Right forelimb (tissue), 1 donor: ENCODE measurements at places on chromosomes 7 and 10.
A peak's percentile ranks its signal among the peaks of the same experiment; 100 is the strongest.

DNA sequence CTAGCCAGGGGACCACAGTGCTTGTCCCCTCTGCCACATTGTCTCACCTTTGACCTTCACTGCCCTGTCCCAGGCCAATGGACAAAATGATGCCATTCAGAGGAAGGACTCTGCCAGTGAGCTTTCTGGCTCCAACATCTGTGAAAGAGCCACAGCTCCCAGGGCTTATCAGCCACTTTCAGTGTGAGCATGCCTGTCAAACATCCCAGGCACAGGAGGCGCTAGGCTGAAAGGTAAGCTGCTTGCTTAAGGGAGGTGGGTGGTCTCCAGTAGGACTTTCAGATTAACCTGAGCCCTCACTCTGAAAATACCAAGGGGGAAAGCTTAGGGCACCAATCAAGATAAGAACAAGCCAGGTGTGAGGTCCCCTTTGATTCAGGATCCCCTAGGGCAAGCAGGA is 59.8 kb upstream of the GDF10 start:
- DNase-seq = no peak

- no peak for DNase-seq
Measured at GRCh38 chr7:23207021-23207420, 25.2 kb downstream of the NUP42 start.

GRCh38 chr7:28811701-28812430 is 146.3 kb downstream of the TRIL start:
- peak; percentile 56 for DNase-seq

- no peak for DNase-seq
Measured at GRCh38 chr7:144818511-144818910, 17.3 kb downstream of the TPK1 start.

- DNase-seq = no peak
Measured at GRCh38 chr10:50937230-50937907, 51.9 kb upstream of the A1CF start.

DNA sequence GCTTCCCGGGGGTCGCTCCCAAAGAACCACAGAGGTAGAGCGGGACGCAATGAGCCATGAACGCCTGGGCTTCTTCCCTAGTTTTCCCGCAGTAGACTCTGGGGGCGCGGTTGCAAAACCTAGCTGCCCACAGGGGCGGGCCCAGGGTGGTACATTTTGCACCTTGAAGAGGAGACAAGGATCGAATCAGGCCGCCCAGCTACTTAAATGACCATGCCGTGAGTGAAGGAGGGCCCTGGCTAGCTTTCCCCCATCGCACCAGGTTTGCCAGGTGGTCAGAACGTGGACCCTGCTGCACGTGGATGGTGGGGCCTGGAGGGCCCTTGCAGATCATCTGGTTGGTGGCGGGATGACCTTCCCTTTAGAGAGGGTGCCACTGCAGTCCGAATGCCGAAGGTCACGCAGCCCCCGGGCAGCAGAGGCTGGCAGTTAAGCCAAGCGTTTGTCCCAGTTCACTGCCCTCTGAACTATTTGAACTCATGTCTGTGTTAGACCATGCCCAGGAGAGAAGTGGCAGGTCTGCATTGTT is 604 bp upstream of the SHTN1 start:
- DNase-seq = no peak
